ENCODE measurements at places on chromosomes 5 and 9.

DNA sequence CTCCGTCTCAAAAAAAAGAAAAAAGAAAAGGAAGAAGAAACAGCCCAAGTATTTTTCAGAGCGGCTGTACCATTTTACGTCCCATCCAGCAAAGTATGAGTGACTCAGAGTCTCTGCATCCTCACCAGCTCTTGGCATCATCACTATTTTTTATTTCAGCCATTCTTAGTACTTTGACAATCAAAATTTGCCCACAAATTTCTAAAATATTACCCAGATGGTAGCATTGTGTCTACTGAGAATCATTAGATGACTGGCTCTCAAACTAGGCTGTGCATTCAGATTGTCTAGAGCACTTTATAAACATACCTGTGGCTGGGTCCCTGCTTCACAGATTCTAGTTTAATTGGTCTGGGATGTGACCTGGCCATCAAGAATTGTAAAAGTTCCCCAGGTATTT, 21.6 kb upstream of the MELK start:
- DNase-seq, result peak; percentile 65

GRCh38 chr9:132669319-132669697, 475 bp downstream of the DDX31 start:
- no peak for DNase-seq

DNA sequence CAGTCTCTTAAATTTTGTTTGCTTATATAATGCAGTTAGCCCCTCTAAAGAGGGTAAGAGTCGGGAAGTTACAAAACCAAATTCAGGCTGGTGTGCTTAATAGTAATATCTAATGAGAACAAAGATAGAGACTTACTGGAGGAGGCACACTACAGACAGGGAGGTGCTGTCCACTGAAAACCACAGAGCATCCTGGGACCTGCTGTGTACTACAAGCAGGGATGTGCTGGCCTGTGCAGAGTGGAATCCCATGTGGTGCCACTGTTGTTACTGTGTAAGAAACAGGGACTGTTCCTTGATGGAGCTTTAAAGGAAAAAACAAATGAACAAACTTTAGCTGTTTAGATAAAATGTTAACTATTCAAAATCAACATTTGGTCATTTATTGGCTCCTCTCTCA, 42.4 kb downstream of the RNF38 start:
- DNase-seq, result no peak

GRCh38 chr5:165325221-165325620, 1819.8 kb downstream of the MAT2B start:
- DNase-seq, result peak; percentile 42

GRCh38 chr5:38289457-38289856, 31.1 kb downstream of the EGFLAM start:
- no peak for DNase-seq

DNA sequence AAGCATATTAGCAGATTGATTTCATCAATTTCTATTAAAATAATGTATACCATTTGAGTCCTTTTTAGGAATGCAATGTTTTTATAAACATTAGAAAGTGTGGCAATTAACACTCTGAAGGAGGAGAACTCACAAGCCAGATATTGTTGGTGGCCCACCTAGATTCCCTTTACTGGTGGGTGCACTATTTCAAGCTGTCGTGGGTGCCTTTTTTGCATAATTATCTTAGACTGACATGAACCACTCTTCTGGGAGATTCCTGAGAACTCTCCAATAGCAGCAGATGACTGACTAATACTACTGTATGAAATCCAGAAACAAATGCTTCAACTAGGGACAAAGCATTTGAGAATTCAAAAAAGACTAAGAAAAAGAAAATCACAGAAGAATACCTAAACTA, 526.0 kb downstream of the CDH18 start:
- peak; percentile 22 for DNase-seq

DNA sequence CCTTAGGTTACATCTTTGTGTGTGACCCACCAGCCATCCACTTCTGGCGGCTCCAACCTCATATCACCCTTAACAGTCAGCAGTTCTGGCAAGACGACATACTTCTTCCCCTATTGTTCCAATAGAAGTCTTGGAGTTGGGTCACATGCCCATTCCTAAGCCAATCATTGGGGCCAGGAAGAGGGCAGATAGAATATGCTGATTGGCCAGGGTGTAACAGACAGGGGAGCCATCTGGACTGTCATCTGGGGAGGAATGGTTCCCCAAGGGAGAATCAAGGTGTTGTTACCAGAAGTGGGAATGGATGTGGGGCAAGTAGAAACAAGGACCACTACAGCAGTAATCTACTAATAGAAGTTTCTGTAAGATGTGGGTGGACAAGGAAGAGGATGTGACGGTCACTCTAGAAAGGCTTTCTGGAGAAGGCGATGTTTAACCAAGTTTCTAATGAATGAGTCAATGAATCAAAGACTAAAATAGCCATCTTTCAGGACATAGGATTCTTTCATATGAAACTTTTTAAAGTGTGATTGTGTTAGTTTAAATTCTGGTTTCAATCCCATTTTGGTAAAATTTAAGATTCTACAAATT, 200.4 kb downstream of the ARHGAP26 start:
- no peak for DNase-seq

DNA sequence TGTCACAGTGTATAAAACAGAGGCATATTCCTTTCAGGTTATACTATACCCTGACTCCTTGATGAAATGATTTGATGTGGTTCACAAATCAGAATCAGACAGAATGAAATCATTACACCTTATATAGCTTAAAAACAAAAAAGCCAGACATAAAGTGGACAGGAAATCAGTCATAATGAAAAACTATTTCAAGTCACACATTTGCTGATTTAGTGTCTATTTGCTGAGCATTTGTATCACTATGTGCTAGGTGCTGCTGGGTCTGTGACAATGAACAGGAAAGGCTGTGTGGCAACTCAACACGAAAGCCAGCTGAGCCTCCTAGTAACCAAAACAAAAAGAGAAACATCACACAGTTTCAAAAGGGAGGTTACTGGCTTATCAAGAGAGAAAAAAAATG, 194.0 kb downstream of the EFNA5 start:
- no peak for DNase-seq

DNA sequence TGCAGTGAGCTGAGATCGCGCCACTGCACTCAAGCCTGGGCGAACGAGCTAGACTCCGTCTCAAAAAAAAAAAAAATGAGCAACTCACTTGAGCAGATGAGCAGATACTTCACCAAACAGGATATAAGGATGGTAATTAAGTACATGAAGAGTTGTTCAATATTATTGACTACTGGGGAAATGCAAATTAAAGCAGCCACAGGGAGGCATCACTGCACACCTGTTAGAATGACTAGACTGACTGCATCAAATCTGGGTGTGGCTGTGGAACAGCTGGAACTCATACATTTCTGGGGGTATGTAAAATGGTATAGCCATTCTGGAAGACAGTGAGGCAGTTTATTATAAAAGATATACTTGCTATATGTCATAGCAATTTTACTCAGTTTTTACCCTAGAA, 93.0 kb downstream of the WNK2 start:
- no peak for DNase-seq

DNA sequence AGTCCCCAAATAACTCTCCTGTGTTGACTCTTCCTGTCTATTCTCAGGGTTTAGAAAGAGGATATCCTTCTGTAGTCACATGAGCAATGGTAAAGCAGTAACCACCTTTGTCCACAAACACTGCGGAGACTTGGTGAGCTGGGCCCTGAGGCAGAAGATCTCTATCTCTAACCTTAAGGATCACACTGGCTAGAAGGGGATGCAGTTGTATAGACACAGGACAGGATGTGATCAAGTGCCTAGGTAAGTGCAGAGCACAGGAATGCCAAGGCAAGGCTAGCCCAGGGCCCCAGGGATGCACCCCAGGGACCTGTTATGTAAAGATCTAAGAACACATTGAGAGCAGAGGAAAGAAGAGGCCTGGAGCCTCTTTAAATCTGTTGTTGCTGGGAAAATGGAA, 610.5 kb downstream of the IRX1 start:
- DNase-seq, result no peak

Data from astrocyte of the hippocampus (primary cell).